ENCODE measurements at places on chromosomes 11 and 22. TPM values are rescaled to one million over a fixed set of nuclear protein-coding genes. Genes with fewer than 3 reads are reported as not detected.
A peak's percentile ranks its signal among the peaks of the same experiment; 100 is the strongest.

- DNase-seq, result no peak
- no peak overlapping the region for H3K4me3 ChIP-seq
- H3K36me3 ChIP-seq, result no peaks in the 10 kb centered on the region
- H3K27me3 ChIP-seq, result no peaks in the 10 kb centered on the region
Observed at GRCh38 chr11:6962141-6962540, 35.9 kb downstream of the ZNF215 start.

DNA sequence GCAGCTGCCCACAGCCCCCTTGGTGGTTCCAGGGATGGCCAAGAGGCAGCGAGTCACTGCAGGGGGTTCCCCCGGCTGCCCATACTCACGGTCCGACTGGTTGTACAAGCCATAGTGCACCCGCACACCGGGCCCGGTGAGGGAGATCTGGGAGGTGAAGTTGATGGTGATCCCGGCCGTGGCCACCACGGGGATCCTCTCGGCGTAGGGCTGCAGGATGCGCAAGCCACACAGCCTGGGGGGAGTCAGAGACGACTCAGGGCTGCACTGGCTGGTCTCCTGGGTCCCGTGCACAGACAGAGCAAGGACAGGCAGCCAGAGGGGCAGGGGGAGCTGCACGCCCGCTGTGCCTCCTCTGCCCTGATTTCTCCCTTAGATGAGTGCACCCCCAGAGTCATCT is 23.5 kb downstream of the KCTD17 start:
- no peaks in the 10 kb centered on the region for H3K36me3 ChIP-seq
- no peak for DNase-seq
- no peak overlapping the region for H3K4me3 ChIP-seq
- H3K27ac ChIP-seq, result peak overlapping the region; percentile 50

GRCh38 chr11:396511-396947 is 2.5 kb downstream of the PKP3 start:
- no peak overlapping the region for H3K27ac ChIP-seq
- peak; percentile 51 for DNase-seq
- no peaks in the 10 kb centered on the region for H3K36me3 ChIP-seq
- H3K4me1 ChIP-seq, result no peaks in the 10 kb centered on the region
- no peaks in the 10 kb centered on the region for H3K27me3 ChIP-seq
- no peak overlapping the region for H3K4me3 ChIP-seq

- peak overlapping the region; percentile 75 for H3K4me3 ChIP-seq
- peaks cover 53% of the 10 kb centered on the region for H3K36me3 ChIP-seq
- H3K27me3 ChIP-seq, result no peaks in the 10 kb centered on the region
- peaks cover 82% of the 10 kb centered on the region for H3K4me1 ChIP-seq
- no peak for DNase-seq
Observed at GRCh38 chr11:35173011-35173511, 34.1 kb downstream of the CD44 start.

DNA sequence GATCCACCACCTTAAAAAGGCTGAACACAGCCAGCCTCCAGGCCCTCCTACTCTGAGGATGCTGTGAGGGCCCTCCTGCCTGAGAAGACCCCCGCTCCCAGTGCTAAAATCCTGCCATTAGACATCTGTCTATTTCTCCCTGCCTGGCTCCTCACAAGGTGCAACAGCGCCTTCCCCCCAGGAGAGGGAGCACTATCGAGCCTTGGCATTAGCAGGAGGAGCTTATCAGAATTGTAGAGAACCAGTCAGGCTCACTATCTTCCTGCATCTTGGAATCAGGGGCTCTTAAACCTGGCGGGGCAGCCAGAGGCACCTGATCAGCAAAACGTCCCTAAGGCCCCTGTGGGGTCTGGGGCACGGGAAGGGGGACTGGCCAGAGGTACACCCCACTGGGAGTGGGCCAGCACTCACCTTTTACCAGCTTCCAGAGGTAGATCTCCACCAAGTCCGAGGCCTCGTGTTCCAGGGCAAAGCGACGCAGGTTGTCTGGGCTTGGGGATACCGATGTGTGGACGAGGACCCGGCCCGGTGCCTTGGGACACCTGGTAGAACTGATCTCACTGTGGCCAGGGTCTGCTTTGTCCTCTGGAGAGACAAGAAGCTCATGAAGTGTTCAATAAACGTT is 28.7 kb downstream of the CHRDL2 start:
- no peaks in the 10 kb centered on the region for H3K36me3 ChIP-seq
- H3K27ac ChIP-seq, result no peak overlapping the region
- DNase-seq, result peak; percentile 64
- peaks cover 3% of the 10 kb centered on the region for H3K27me3 ChIP-seq

DNA sequence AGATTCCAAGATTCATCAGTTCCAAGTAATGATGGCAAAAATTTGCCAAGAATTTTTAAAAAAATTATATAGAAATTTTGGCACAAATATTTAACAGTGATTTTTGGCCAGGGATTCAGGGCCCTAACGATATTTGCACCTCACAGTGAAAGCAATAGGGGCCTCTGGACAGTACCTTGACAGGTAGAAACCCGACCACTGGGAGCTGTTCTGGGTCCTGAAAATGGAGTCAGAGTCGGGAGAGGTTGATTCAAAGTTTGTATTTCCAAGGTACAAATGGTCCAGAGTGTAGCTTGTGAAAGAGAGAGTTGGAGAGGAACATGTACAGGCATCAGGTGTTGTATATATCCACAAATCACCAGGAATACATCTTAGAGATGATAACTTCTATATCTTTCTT is 41.6 kb downstream of the MRGPRX2 start:
- peaks cover 17% of the 10 kb centered on the region for H3K27me3 ChIP-seq
- no peaks in the 10 kb centered on the region for H3K36me3 ChIP-seq
- no peaks in the 10 kb centered on the region for H3K4me1 ChIP-seq
- H3K27ac ChIP-seq, result no peak overlapping the region

DNA sequence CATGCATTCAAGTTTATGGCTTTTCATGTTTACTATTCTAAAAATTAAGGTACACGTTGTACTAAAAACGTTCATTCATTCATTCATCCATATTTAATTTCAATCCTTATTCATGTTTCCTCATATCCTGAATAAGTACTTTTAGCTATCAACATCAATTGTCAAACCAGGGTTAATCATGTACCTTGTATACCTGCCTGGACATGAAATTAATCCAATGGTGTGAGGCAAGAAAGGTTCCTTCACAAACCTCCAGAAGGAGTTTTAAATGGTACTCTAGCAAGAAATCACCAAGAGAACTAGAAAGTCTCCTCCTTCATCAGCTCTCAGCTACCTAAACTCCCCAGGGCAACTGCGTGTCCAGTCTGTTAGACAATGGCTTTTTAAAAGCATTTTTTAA is 33.4 kb downstream of the TMEM123 start:
- no peaks in the 10 kb centered on the region for H3K27me3 ChIP-seq
- H3K36me3 ChIP-seq, result peaks cover 65% of the 10 kb centered on the region
- no peak overlapping the region for H3K27ac ChIP-seq
- no peak for DNase-seq

DNA sequence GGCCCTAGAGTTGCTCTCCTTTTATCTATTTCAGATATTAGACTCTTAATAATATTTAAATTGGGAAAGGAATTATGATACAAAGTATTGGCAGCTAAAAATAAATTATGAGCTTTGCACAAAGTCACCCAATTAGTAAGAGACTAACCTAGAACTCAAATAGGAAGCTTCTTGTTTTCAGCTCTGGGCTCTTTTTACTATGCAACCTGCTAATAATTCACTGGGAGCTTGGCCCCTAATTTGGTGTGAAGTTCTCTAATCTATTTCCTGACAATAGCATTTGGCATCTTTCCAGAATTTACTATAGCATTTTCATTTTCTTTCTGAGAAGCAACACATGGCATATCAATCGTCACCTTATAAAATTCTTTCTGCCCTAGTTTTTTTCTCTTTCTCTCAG is 727.7 kb upstream of the ANO5 start:
- DNase-seq, result no peak
- H3K4me3 ChIP-seq, result no peak overlapping the region
- no peaks in the 10 kb centered on the region for H3K27me3 ChIP-seq
- no peaks in the 10 kb centered on the region for H3K4me1 ChIP-seq
- no peaks in the 10 kb centered on the region for H3K36me3 ChIP-seq
- no peak overlapping the region for H3K27ac ChIP-seq

DNA sequence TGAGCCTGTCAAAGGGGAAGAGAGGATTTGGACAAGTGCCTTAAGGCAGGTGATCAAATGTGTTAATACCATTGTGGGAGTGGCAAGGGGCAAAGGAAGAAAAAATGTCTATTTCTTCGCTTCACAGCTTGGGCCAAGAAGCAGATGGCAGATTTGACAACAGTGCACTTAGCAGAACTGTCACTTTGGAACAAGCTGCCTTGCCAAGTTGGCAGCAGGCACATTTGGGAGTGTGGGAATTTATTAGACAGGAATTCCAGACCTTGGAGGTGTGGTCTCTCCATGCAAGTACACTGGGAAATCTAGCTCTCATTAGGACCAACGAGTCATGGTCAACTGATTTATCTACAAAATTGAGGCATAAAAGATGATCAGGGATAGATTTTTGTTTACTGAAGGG is 265.1 kb downstream of the NELL1 start:
- H3K27ac ChIP-seq, result no peak overlapping the region
- no peak for DNase-seq
- no peaks in the 10 kb centered on the region for H3K36me3 ChIP-seq
- no peak overlapping the region for H3K4me3 ChIP-seq
- no peaks in the 10 kb centered on the region for H3K27me3 ChIP-seq
- H3K4me1 ChIP-seq, result no peaks in the 10 kb centered on the region

DNA sequence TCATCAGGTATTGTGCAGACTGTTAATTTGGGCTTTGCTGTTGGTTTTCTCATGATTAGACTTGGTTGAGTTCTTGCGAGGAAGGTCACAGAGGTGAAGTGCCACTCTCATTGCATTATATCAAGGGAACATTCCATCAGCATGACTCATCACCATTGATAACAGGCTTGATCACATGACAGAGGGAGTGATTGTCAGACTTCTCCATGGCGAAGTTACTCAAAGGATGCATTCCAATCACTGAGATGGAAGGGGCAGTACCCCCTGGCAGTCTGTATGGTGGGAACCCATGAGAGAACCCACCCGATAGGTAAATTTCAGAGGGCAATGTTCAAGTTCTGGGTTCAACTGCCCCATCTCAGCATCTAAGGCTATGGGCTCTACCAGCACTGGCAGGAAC is 19.4 kb upstream of the P2RY2 start:
- no peaks in the 10 kb centered on the region for H3K36me3 ChIP-seq
- no peak overlapping the region for H3K4me3 ChIP-seq
- H3K4me1 ChIP-seq, result no peaks in the 10 kb centered on the region
- no peak overlapping the region for H3K27ac ChIP-seq
- DNase-seq, result no peak

DNA sequence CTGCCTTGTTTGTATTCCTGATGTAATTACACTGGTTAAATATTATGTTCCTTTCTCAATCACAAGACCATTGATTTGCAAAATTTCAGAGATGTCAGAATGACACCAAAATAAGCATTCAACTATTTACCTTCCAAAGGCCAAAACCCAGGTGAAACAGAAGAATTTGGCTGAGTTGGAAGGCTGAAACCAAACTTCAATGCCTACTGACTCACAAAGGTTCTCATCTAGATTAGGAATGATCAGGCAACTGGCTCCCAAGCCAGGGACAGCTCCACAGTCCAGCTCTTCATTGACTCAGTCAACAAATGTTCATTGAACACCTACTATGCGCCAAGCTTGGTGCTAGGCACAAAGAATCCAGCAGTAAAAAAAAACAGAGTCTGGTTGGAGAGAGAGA is 13.4 kb upstream of the SLC35C1 start:
- no peaks in the 10 kb centered on the region for H3K36me3 ChIP-seq
- no peak overlapping the region for H3K27ac ChIP-seq
- no peak for DNase-seq
- H3K4me1 ChIP-seq, result no peaks in the 10 kb centered on the region
- H3K27me3 ChIP-seq, result peaks cover 24% of the 10 kb centered on the region
- H3K4me3 ChIP-seq, result no peak overlapping the region

- H3K4me1 ChIP-seq, result peaks cover 5% of the 10 kb centered on the region
- no peak overlapping the region for H3K4me3 ChIP-seq
- H3K27ac ChIP-seq, result no peak overlapping the region
Observed at GRCh38 chr22:41234815-41235695, 5.7 kb downstream of the CHADL start.

DNA sequence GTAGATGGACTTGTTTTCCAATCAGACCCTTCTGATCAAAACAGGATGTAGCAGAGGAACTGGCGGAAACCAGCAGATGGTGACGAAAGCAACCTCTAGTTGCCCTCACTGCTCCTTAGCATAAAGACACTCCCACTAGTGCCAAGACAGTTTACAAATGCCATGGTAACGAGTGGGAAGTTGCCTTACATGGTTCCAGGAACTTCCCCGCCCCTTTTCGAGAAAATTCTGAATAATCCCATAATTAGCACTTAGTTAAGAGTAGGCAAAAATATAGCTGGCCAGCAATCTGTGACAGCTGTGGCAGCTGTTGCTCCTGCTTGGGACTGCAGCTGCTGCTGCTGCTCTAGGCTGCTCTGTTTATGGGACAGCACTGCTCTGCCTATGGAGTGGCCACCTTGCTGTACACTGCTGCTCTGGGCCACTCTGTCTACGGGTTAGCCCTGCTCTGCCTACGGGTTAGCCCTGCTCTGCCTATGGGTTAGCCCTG is 33.4 kb upstream of the SORL1 start:
- peak; percentile 40 for DNase-seq
- peak overlapping the region; percentile 62 for H3K27ac ChIP-seq
- peak overlapping the region; percentile 23 for H3K4me3 ChIP-seq
- peaks cover 51% of the 10 kb centered on the region for H3K4me1 ChIP-seq

GRCh38 chr22:29797351-29797750 is 30.2 kb downstream of the UQCR10 start:
- no peak for DNase-seq
- no peaks in the 10 kb centered on the region for H3K27me3 ChIP-seq
- peaks cover 19% of the 10 kb centered on the region for H3K4me1 ChIP-seq
- peaks cover 22% of the 10 kb centered on the region for H3K36me3 ChIP-seq
- no peak overlapping the region for H3K4me3 ChIP-seq

DNA sequence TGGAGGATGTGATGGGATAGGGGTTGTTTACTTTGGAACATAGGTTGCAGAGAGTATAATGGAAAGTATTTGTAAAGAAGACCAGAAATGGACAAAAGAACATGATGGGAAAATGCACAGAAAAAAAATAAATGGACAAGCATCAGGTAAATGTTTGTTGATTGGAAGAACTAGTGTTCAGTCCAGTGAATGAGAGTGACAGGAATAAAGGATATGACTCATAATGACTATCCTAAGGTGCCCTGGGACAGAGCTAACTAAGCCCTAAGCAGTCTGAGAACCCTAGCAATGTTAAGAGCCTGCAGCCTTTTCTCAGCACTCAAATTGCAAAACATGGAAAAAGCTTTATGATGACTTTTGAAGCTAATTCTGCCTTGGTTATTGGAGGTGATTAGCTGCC is 732.8 kb upstream of the ANO5 start:
- DNase-seq, result no peak
- H3K27ac ChIP-seq, result no peak overlapping the region

GRCh38 chr11:86067009-86067850 is 1.7 kb downstream of the PICALM start:
- peaks cover 3% of the 10 kb centered on the region for H3K27me3 ChIP-seq
- DNase-seq, result no peak
- H3K4me3 ChIP-seq, result peak overlapping the region; percentile 99
- peaks cover 34% of the 10 kb centered on the region for H3K4me1 ChIP-seq

GRCh38 chr22:45843031-45843430 is 133.9 kb downstream of the WNT7B start:
- no peak overlapping the region for H3K4me3 ChIP-seq
- peaks cover 4% of the 10 kb centered on the region for H3K4me1 ChIP-seq
- DNase-seq, result no peak
- H3K27ac ChIP-seq, result no peak overlapping the region
- peaks cover 13% of the 10 kb centered on the region for H3K36me3 ChIP-seq
- H3K27me3 ChIP-seq, result no peaks in the 10 kb centered on the region

Gene HIC2
- total RNA-seq, result 6.8 TPM

Gene DRD4
- 0.72 TPM for total RNA-seq

Gene ZDHHC5
- total RNA-seq, result 78.4 TPM

Gene MIF
- 776 TPM for total RNA-seq

Gene LRRC56
- 4.7 TPM for total RNA-seq

Gene LRRC74B
- total RNA-seq, result not detected

Measured in activated naive CD8-positive, alpha-beta T cell treated with anti-CD3 and anti-CD28 coated beads, Interleukin-2, amount 10 ng/mL, durations not matched to agents 7 days and 5 days (primary cell).